CD8-positive, alpha-beta T cell (primary cell): ENCODE measurements at places on chromosomes 11 and 22.

DNA sequence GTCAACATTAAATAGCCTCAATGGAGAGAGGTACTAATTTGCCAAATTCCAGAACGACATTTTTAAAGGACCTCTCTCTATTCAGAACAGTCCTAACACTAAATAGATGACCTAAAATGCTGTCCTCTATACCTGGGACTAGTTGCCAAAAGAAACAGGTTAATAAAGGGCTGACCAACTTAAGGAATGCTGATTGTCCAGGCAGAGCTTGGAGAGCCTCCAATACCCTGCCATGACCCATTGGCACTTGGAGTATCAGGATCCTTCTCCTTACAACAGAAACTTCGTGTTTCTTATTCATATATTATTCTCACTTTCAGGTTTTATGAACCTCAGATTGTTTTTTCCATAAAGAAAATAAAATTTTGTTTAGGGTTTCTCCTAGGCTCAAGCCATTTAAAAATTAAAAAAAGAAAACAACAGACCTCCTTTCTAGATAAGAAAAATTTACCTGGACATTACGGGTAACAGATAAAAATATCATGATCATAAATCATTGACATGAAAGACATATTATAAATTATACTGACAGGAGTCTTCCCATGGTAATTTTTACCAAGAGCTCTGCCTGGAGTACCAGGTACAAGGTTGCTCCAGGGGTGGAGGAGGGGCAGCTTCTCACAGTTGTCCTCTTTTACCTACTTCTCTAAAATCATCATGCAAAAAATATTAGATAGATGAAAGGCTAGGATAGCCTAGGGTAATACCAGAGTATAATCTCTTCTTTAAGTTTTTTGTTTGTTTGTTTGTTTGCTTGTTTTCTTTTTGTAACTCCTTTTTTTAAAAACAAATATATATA, 2.0 kb downstream of the LRRC4C start:
- DNase-seq = no peak

DNA sequence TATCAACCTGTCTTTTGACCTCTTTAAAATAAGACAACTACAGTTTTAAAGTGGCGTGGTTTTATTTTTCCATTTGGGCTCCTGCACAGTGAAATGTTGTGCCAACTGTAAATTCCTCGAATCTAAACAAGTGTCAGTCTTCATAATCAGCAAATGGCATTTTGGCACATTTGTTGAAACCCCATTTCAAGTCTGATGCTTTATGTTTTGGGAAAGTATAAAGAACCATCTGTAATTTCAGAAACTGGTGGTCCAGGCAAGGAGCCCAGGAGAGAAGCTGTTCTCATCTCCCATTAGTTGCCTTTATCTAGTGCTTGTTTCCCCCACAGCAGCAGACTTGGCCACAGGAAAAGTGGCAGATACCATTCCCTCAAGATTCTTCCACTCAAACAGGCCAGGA, 32.7 kb downstream of the VWA5A start:
- DNase-seq = no peak

GRCh38 chr22:50710886-50711285, 27.1 kb upstream of the ACR start:
- DNase-seq = no peak

DNA sequence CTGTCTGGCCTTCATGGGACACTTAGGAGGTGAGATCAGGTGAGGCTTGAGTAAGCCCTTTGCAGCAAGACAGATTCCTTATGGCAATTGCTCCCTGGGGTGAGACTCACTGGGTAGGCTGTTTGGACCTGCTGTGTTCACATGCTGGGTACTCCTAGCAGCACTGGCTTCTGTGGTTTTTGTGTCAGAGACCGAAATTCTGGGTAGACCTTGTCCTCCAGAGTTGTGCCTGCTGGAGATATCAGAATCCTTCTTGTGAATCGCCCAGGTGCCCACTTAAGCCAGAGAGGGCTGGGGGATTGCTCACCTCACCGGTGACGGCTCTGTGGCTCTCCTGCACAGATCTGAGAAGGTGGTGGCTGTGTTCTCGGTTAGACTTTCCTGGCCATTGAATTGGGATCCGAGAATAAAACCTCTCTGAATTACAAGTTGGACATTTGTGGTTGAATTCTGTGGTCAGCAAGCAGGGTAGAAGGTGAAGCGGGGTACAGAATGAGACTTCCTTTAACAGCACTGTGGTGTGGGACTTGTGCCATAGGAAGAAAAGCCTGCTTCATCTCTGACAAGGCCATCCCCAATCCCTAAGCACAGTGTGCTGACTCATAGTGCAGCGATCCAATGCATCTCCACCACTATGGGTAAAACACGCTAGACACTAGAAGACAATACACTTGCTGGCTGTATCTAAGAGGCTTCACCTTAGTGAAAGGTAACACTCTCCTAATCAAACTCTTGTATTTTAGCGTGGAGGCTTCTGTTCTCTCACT, 52.5 kb upstream of the TTC12 start:
- no peak for DNase-seq

DNA sequence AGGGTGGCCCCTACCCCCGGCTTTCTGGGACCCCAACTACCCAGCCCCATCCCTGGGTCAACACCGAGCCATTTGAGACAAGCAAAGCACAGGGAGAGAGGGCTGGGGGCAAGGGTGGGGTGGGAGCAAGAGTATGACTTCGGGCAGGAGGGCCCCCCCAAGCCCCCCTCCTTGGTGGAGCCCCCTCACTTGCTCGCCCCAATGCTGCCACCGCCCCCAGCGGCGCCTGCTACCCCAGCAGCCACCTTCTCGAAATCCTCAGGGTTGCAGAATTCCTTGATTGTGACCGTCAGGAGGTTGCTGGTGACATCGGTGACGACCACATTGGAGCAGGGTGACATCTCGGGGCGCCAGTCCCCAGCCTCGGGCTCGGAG, 6.0 kb downstream of the CBX6 start:
- no peak for DNase-seq

- no peak for DNase-seq
Observed at GRCh38 chr11:77040401-77040777, 6.2 kb downstream of the B3GNT6 start.

DNA sequence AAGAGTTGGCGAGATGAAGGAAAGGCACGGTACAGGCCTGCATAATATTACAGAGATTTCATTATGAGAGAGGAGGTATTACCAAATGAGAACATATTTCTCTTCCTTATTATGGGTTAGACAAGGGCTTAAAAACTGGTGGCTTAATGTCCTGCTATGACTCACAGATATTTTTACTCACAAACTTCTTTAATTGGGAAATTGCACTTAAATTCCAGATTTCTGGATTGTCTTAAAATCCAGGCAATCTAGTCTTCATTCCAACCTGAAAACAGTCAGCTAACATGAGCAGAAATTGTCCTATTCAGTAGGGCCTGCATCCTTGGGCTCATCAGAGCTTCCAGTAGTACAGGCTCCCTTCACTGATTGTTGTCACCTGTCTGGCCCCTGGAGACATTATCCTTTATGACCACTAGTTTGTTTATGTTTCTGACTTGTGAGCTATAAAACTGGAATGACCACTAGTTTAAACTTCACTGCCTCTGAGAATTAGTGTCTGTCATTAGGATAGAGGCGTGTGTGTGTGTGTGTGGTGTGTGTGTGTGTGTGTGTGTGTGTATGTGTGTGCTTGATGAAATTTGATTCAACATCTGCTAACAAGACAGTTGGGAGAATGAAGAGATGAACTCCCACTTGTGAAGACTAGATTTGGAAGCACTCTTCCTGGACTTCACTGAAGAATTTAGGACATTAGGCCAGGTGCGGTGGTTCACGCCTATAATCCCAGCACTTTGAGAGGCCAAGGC, 25.1 kb downstream of the DBX1 start:
- DNase-seq = no peak

DNA sequence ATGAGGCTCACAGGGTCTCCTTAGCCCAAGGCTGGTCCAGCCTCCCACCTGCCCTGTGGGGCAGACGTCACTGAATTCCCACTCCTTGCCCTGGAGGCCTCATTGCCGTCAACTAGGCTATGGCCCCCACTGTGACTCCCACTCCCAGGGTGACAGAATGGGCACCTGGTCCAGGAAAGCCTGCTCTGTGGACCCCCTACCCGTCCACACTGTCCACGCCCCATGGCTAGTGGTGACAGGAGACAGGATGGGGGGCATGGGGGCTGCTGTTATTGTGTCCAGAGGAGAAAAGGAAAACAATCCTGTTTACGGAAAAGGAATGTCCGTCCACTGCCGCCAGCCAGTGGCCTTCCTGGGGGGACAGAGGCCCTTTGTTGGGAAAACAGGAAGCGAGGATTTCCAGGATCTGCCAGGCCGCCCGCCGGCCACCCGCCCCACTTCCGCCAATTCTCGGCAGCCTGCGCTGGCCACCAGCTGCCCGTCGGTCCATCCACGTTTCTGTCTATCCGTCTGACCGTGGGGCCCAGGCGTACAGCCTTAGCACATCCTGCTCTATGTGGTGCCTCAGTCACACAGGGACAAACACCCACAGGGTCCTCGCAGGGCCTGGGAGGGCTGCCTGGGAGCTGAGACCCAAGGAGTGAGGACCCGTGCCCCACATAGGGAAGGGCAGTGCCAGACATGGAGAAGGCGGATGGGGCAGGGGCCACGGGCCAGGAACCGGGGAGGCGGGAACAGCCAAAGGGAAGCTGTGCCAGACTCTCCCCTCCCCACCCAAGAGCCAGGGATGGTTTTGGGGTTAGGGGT, 19.5 kb downstream of the CRELD2 start:
- DNase-seq = no peak

GRCh38 chr11:47578524-47579494, at the start of the genes KBTBD4 and NDUFS3:
Gene KBTBD4 (minus strand): TSS chr11:47578970. CDS start chr11:47578951, 19 bp downstream.
Gene NDUFS3 (plus strand): TSS chr11:47579074. CDS start chr11:47579092, 18 bp downstream.
- peak; percentile 90 for DNase-seq

GRCh38 chr11:14645985-14646900, 2.6 kb downstream of the PDE3B start:
- no peak for DNase-seq

- DNase-seq = no peak
Observed at GRCh38 chr11:11814614-11815452, 26.9 kb upstream of the USP47 start.

GRCh38 chr11:3764266-3764665, 33.1 kb downstream of the NUP98 start:
- DNase-seq = no peak

DNA sequence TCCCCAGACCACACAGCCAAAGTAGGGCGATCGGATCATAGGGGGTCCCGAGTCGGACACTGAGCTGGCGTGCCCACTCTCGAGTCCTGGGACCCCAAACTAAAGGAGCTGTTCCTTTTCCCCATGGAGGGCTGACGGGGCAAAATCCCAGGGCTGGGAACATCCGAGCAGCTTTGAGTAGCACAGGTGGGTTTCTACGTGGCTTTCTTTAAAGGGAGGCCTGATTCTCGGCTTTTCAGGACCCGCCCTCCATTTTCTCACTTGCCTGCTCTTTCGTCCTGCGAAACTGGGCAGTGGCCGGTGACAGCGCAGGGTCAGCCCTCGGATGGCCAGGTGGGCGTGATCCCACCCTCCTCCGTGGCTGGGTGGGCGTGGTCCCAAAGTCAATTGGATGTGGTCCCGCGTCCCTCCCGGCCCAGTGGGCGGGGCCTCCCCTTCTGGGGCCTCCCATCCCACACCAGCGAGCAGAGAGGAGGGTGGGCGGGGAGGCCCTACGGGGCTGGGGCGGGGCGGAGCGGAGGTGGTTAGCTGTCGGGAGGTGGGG, 17.5 kb upstream of the TXNRD2 start:
- no peak for DNase-seq

DNA sequence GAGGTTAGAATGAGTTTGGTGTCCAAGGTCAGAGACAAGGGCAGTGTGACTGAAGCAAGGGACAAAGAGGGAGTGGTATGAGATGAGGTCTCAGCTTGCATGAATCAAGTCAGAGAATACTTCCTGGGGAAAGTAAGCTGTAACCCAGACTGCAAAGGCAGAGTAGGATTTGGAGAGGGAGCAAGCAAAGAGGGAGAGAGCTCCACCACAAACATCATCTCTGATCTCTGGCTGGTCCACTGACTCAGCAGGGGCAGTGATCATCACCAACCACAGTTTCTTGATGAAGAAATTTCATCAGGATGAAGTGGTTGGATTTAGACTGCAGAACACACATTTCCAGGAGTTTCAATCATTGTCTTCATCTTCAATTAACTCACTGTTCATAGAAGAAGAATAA, 54.9 kb upstream of the HMGXB4 start:
- no peak for DNase-seq

DNA sequence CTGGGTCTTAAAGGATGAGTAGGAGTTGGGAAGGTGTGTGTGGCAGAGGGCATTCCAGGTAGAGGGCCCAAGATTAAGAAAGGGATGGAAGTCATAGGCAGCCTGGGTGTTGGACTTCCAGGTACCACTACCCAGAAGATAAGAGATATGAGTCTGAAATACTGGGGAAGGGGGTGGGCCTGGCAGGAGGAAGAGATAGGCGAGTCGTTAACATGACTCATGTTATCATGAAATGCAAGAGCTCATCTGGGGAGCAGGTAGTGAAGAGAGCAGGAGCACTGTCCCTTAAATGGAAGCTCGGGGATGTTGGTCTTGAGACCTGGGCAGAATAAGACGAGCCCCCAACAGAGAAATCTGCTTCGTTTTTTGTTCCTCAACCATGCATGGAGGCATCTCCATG, 10.2 kb downstream of the ZC3H7B start:
- no peak for DNase-seq

DNA sequence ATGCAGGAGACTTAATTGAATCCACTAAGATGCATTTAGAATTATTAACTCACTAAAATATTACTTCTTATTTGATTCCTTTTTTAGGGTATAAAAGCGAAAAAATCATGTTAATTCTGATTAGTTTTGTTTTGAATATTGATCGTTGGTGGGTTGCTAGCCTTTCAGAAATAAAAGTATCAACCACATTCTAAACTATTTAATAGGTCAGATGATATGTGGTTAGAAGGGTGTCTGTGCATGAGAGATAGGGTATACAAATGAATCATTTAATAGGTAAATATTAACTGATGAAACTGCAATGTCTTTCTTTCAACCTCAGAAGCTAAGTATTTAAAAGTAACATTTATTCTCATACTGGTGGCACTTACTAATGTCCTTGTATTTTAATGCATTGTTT, 515.1 kb downstream of the CNTN5 start:
- DNase-seq = no peak

GRCh38 chr11:74504100-74504691, 10.7 kb upstream of the LIPT2 start:
- DNase-seq = no peak

DNA sequence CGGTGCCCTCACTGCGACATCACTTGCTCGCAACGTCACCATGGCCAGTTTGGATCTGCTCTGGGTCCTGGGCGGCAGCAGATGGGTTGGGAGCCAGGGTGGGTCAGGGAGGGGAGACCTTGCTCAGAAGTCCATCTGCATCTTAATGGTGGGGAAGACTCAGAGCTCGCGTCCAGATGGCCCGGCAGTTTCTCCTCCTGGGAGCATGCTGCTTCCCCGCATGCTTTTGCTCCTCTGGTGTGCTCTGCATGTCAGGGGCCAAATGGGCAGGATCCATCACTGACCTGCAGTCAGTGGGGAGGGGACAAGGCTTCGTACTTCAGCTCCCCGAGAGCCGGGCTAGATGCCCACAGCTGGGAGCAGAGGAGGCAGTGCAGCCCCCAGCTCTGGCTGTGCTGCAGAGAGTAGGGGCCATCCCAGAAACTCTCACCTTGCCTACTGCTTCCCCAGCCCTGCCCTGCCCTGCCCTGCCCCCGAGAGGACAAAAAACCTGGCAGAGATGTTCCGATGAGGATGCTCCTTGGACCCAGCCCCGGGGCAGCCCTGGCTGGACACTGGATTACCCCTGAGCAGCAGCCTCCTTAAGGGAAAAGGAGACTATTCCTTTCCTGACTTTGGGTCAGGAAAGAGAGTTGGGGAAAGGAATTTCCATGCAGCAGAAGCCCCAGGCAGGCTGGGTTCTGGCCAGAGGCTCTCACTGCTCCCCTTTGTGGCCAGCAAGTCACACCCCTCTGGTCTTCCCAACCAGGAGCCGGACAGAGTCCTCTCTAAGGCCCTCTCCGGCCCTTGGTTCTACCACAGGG, 149.9 kb downstream of the PKNOX2 start:
- DNase-seq = no peak

GRCh38 chr22:24145446-24146193, 35.7 kb upstream of the SUSD2 start:
- no peak for DNase-seq
